ENCODE measurements at places on chromosomes 2 and 18.

DNA sequence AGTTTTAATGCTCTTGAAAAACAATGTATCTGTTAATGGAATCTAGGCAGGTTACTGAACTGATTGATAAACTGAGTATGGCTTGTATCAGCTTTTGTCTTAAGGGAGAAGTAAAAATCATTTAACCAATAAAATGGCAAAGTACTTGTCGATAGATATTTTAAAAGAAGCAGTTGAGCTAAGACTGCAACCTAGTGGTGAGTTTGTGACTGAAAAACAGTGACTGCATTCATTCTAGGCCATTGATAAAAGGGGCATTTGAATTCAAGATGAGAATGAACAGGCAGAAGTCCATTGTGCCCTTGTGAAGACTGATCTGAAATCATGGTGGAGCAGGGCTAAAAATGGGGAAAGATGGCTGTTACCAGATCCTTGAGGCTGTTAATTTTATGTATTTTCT, 59.4 kb upstream of the MSTN start:
- DNase-seq = peak; percentile 44

DNA sequence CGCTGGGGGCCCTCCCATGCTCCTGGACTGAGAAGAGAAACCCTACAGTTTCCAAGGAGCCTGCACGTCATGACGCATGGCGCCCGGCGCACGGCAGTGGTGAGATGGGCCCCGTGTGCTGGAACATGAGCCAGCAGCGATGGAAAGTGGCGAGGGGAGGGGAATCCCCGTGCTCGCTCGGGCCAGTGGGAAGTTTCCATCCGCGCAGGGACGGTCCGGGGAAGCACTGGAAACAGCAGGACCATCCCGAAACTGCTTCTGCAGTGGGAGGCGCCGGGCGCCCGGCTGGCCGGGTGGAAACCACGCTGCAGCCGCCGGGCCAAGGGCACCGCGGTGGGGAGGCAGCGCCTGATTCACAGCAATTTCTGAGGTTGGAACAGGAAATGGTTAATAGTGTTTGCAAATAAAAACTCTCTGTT, 4.9 kb upstream of the PDCD1 start:
- DNase-seq = peak; percentile 26

GRCh38 chr2:236642584-236643291, 73.1 kb downstream of the ACKR3 start:
- DNase-seq = peak; percentile 100

DNA sequence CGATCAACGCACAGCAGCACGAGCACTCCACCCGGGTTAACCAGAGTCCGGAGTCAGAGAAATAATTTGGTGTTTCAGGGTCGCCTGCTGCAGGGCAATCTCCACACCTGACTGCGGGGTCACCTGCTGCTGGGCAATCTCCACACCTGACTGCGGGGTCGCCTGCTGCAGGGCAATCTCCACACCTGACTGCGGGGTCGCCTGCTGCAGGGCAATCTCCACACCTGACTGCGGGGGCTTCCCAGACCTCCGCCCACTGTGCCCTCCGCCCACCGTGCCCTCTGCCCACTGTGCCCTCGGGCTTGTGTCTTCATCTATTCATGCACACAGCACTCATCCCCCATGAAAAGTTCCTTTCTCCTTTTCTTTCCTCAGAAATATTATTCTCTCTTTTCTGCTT, 500.2 kb upstream of the SALL3 start:
- DNase-seq = no peak

- peak; percentile 43 for DNase-seq
Observed at GRCh38 chr2:213934560-213934959, 476.3 kb upstream of the VWC2L start.

GRCh38 chr18:36130039-36130831, 536 bp downstream of the ELP2 start:
- DNase-seq = peak; percentile 26

DNA sequence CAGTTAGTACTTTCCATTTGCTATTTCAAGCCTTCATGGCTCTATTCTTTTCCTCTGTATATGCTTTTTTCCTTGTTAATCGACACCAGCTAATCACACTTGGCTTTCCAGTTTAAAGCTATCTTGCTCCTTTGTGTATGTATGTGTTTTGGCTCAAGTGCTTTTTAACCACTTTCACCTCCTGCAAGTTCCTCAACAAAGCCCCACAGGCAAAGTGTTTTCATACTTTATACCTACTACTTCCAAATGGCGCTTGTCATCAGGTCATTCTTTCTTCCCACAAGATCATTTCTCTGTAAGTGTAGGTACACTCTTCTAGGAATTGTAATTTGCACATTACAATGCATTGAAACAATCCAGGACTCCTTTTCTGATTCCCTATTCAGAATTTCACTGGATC, 64.0 kb upstream of the FIGN start:
- no peak for DNase-seq

Measured in fibroblast of mammary gland (primary cell).